ENCODE measurements at places on chromosomes 3 and 15. TPM values are rescaled to one million over a fixed set of nuclear protein-coding genes. Genes with fewer than 3 reads are reported as not detected.

The ARIH1 gene
- 182 TPM for total RNA-seq

The PRKCD gene
- total RNA-seq = 10.6 TPM

The GNAT1 gene
- total RNA-seq = not detected

The SHC4 gene
- total RNA-seq = 3.3 TPM

The FAH gene
- 25.2 TPM for total RNA-seq

The SLC15A2 gene
- total RNA-seq = 0.92 TPM

The SLC9C1 gene
- 3.9 TPM for total RNA-seq

The WDR93 gene
- not detected for total RNA-seq

The HCLS1 gene
- total RNA-seq = 9.4 TPM

The PLOD2 gene
- total RNA-seq = 27.3 TPM

The PROS1 gene
- 275 TPM for total RNA-seq

The SRGAP3 gene
- 10.1 TPM for total RNA-seq

The MAN2A2 gene
- 73.3 TPM for total RNA-seq

The CCR9 gene
- not detected for total RNA-seq

The DYNC1LI1 gene
- 56.8 TPM for total RNA-seq

Measured in cardiac septum (tissue), 1 donor.